ENCODE measurements at places on chromosomes 7 and 10.

DNA sequence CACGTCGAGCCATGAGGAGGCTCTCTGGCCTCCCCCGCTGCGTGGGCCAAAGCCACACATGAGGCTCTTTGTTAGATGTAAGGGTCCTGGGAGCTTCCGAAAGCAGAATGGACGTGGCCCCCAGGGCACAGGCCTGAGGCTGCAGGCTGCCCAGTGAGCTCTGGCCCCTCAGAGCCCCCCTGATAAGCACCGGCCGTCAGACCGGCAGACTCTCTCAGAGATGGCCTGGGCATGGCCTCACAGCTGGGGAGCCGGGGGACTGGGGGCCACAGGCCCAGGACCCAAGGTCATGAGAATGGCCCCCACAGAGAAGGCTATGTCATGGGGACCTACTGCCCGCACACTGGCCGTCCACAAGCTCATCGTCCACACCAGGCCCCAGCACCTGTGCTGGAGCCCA lies 31.7 kb upstream of the ADGRA1 start:
- no peak for DNase-seq

GRCh38 chr10:30358206-30358605 lies 9.1 kb upstream of the MTPAP start:
- DNase-seq, result no peak

- no peak for DNase-seq
Measured at GRCh38 chr7:79984210-79984609, 150.4 kb upstream of the GNAI1 start.

DNA sequence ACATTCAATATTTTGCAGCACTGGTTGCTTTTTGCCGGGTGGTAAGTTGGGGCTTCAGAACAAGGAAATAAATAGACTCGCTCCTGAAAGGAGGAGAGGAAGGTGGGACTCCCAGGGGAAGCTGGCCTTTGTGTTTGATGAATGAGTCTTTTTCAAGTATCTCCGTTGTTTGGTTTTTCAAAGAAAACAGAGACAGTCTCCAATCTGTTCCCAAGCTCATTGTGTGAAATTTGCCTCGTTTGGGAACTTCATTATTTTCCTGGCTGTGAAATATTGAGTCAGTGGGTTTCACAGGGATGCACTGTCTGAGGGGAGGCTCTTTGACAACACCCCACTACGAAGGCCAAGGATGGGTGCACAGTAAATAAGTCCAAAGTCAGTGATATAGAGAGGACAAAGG lies 38.7 kb upstream of the KIAA1217 start:
- no peak for DNase-seq

DNA sequence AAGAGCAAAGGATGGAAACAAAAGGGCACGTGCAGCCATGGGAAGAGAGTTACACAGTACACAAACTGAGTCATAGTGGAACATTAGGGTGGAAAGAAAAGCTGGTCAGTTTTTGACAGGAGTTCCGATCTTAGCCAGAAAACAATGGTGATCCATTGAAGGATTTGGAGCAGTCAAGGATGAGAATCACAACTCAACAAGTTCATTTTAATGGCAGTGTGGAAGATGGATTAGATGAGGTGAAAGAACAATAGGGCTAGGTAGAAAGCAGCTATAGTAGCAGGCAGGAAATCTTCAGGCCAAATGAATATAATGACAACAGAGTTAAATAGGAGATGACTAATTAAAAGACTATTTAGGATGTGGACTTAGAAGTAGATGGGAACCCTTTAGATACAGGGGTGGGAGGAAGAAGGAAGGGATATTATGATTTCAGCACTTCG lies 136.3 kb downstream of the DOCK4 start:
- DNase-seq, result no peak

- DNase-seq, result no peak
Measured at GRCh38 chr7:155574556-155575290, 28.4 kb upstream of the CNPY1 start.

DNA sequence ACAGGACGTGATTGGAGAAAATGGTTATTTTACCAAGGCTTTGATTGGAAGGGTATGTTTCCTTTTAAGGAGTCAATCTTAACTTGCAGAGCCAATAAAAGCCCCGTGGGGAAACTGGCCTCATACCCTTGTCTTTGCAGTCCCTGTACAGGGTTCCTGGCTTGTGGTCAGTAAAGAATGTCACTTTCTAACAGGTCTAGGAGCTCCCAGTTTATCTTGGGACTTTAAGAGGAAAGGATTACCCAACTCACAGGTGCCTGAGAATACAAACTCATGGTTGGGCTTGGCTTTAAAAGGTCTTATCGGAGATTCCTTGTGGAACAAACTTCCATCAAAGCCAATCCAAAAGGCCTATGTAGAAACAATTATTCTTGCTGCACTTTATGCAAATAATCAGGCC lies 221.8 kb downstream of the PHF14 start:
- no peak for DNase-seq

- DNase-seq, result no peak
Measured at GRCh38 chr7:108063520-108063933, 60.6 kb upstream of the LAMB1 start.

DNA sequence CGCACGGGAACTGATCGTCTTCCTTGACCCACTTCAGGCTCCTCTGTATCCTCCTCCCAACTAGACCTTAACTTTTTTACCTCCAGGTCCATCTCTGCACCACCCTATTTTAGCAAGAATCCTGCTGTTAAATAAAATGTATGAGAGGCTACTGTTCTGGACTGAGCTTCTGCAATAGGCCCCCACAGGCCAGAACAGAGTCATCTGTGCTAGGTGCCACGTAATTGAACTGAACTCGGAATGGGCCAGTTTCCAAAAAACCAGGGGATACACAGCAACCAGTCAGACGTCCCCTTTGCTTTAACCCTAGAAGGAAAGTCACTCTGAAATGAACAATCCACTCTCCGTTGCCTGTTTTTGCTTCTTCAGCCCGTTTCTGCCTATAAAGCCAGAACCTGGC lies 71.3 kb downstream of the CHST15 start:
- DNase-seq, result no peak

- DNase-seq, result no peak
Measured at GRCh38 chr7:68691261-68692216, 906.7 kb upstream of the AUTS2 start.

- no peak for DNase-seq
Measured at GRCh38 chr10:58574058-58574457, 61.4 kb downstream of the BICC1 start.

DNA sequence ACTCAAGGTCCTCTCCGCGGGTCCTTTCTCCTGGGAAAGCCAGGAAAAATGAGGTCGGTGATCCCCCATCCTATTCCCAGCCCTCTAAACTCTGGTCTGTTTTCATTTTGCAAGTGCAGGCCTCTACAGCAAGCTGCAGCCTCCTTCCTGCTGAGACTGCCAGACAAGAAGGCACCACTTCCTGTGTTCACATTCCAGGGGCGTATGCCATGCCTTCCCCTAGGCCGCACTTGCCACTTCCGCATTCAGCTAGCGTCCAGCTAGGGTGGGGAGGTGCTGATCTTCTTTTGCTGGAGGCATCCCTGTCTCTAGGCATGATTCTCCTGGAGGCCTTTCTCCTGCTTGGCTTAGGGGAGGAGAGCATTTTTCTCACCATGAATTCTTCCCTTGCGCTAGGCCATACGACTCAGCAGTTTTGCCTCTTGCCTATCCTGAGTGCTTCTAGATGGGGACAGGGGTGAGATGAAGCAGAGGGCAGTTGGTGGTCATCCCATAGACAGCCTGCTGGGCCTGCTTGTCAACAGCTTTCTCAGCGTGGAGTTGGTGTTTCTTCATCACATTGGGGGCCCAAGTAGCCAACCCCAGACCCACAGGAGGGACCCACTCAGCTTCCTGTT lies 328.9 kb downstream of the RPS24 start:
- no peak for DNase-seq

DNA sequence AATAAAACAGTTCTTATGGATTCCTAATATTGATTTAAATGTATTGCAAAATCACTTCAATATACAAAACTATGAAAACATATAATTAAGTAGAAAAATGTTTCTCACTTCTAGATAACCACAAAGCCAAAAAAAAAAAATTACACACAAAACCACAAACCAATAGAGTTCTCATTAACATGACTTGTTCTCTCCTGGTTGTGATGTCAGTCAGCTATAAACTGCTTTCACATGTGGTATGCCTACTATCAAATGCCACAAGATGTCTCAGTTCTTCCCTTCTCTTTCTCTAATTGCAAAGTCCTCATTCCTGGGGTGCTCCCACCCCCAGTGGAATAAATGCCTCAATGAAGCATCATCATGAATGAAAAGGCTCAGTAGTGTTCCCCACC lies 16.6 kb downstream of the GNAI1 start:
- DNase-seq, result no peak

DNA sequence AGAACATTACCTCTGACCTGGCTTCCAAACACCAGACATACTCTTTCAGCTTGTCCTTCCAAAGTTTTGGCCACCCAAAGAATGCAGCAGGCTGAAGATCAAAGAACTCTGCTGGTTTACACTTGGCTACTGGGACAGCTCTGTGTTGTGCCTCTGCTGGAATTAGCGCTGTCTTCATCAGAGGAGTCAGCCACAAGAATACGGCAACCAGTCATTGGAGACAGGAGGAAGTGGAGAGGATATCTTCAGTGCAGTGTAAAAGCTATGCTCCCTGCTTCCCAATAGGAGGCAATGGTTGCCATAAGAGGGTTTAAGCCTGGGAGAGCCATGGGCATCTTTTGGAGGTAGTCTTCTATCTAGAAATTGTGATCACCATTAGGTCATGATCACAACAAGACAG lies 126.7 kb upstream of the WNT16 start:
- DNase-seq, result no peak

DNA sequence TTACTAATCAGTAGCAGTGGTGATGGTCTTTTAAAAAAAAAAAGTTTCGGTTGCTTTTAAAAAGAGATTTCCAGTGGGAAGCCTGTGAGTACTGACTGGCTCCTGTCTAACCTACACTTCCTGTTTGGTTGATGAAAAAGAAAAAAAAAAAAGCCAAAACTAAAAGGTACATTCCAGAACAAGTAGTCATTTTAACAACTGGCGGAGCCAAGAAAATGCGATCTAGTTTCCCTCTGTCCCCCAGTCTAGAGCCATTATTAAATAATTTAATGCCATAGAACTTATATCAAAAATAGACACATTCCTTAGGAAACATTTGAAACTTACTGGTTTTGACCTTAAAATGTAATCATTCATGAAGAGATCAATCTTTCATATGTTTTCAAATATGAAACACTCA lies 254.2 kb upstream of the C7orf33 start:
- no peak for DNase-seq

DNA sequence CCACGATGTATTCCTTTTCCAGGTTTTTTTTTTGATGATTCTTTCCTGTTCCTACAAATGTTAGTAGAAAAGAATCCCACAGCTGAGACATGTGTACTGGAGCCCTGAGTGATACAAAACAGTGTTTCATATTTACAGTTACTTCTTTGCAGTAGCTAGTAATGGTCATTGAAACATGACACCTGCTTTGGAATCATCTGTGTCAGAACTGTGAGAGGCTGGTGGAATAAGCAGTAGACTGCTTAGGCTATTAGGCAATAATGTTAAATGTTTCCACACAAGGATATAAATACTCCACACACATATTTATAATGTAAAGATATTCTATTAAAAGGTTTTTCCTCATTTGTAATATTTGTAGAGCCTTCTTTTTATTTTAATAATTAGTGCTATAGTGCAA lies 394.0 kb downstream of the THSD7A start:
- DNase-seq, result no peak

- no peak for DNase-seq
Measured at GRCh38 chr7:6022707-6023106, 8.5 kb upstream of the ANKRD61 start.

DNA sequence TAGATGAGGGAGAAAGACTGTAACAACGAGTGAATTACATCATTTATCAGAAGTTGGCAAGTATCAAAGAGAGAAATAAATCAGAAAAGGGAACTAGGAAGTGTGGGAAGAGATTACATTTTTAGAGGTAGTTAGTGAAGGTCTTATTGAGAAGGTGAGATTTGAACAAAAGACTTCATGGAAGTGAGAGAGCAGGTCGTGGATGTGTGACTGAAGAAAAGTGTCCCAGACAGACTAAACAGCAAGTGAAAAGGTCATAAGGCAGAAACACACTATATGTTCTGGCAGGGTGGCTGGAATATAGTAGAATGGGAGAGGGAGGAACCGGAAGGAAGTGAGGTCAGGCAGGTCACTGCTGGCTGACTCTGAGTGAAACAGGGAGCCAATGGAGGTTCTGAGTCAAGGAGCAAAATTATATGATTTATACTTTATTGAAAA lies 35.7 kb upstream of the RHOBTB1 start:
- no peak for DNase-seq

DNA sequence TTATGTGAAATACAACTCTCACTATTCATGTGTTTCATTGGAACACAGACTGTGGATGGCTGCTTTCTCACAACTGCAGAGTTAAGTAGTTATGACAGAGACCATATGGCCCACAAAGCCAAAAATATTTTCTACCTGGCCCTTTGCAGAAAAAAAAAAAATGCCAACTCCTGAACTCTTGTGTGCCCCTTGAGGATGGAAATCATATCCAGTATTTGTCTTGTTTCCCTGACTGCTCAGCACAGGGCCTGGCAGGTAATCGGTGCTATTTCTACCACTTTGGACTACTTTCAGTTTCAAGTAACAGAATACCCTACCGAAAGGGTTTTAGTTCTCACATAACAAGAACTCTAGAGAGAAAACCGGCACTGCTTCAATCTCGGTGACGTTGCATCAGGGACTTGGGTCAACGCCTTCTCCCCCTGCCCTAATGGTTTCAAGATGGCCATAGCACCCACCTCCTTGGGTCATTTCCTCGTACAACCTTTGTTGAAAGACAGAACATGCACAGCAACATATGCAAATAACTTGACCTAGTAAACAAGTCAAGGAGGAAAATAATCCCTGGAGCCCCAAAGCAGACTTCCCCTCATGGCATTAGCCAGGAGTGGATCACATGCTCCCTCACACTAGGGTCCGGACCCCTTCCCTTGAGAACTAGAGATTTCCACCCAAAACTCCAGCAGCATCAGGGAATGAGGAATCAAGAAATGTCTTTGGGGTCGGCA lies 11.8 kb upstream of the GPNMB start:
- no peak for DNase-seq

DNA sequence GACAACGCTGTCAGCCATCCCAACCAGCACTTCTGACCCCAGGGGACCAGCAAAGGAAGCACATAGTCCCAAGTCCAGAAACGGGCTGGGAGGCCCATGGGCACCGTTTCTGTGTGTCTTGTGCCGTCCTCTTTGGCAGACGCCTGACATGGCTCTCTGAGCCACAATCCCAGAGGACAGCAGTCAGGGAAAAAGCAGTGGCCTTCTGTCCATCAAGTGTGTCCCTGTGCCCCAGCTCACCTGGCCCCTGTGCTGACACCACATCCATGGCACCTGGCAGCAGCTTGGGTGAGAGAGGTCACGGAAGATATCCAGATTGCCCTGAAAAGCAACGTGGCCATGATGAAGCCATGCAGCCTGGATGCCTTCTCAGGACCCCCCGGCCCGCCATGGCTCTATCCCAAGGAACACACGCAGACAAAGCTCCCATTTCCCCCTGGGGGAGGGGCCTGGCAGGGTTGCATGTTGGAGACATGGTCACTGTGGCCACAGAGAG lies 38.1 kb upstream of the ANTXRL start:
- no peak for DNase-seq

GRCh38 chr7:120373174-120373573 lies 100.2 kb downstream of the KCND2 start:
- DNase-seq, result no peak
